A549 (cell line): ENCODE measurements at places on chromosomes 12 and 14. TPM values are rescaled to one million over a fixed set of nuclear protein-coding genes. Genes with fewer than 3 reads are reported as not detected.

PLEKHD1 gene
- 0.03 to 0.05 TPM (median 0.04 TPM) in 3 replicates for polyA plus RNA-seq

CFAP54 gene
- 0.68 to 0.91 TPM (median 0.70 TPM) in 3 replicates for polyA plus RNA-seq

TOMM20L gene
- polyA plus RNA-seq: not detected in 3 replicates

CNTN1 gene
- 59.0 to 71.1 TPM (median 69.7 TPM) in 3 replicates for polyA plus RNA-seq

CHST11 gene
- 19.2 to 21.2 TPM (median 20.2 TPM) in 3 replicates for polyA plus RNA-seq

KICS2 gene
- polyA plus RNA-seq: 9.1 to 9.6 TPM (median 9.4 TPM) in 3 replicates

IGF1 gene
- 0.01 TPM in 1 of 3 replicates, not detected in the others for polyA plus RNA-seq

EAPP gene
- 41.2 to 49.1 TPM (median 44.6 TPM) in 3 replicates for polyA plus RNA-seq

TAS2R43 gene
- polyA plus RNA-seq: not detected in 3 replicates

CD163 gene
- not detected in 3 replicates for polyA plus RNA-seq

IFNG gene
- not detected in 3 replicates for polyA plus RNA-seq

TRPV4 gene
- 0.05 to 0.15 TPM (median 0.09 TPM) in 3 replicates for polyA plus RNA-seq

SLC15A4 gene
- 21.2 to 21.9 TPM (median 21.6 TPM) in 3 replicates for polyA plus RNA-seq

ST8SIA1 gene
- polyA plus RNA-seq: 0.16 to 0.41 TPM (median 0.21 TPM) in 3 replicates

TMEM229B gene
- 0.22 to 0.40 TPM (median 0.31 TPM) in 3 replicates for polyA plus RNA-seq

OR4K17 gene
- polyA plus RNA-seq: not detected in 3 replicates

FGF23 gene
- polyA plus RNA-seq: not detected in 3 replicates

OTOGL gene
- polyA plus RNA-seq: not detected in 3 replicates

CEBPE gene
- 0.05 TPM in 1 of 3 replicates, not detected in the others for polyA plus RNA-seq

CALM1 gene
- 374 to 398 TPM (median 385 TPM) in 3 replicates for polyA plus RNA-seq

ART4 gene
- not detected in 3 replicates for polyA plus RNA-seq

HAL gene
- 0.22 to 0.40 TPM (median 0.33 TPM) in 3 replicates for polyA plus RNA-seq

DENND5B gene
- polyA plus RNA-seq: 14.9 to 15.5 TPM (median 15.3 TPM) in 3 replicates

ANO2 gene
- polyA plus RNA-seq: not detected in 3 replicates

EML5 gene
- 0.44 to 0.86 TPM (median 0.54 TPM) in 3 replicates for polyA plus RNA-seq

SDS gene
- 5.4 to 7.3 TPM (median 6.5 TPM) in 3 replicates for polyA plus RNA-seq

STYK1 gene
- 0.21 to 0.54 TPM (median 0.32 TPM) in 3 replicates for polyA plus RNA-seq

GARIN6 gene
- not detected in 3 replicates for polyA plus RNA-seq

TEP1 gene
- polyA plus RNA-seq: 6.8 to 8.0 TPM (median 7.4 TPM) in 3 replicates

DCD gene
- polyA plus RNA-seq: not detected in 3 replicates

ARMH4 gene
- polyA plus RNA-seq: 0.15 to 0.77 TPM (median 0.59 TPM) in 3 replicates

SYCP3 gene
- 0.12 to 0.27 TPM (median 0.22 TPM) in 3 replicates for polyA plus RNA-seq

FZD10 gene
- not detected in 3 replicates for polyA plus RNA-seq

NDUFA12 gene
- polyA plus RNA-seq: 203 to 209 TPM (median 207 TPM) in 3 replicates

RAD51AP1 gene
- polyA plus RNA-seq: 26.5 to 32.1 TPM (median 30.6 TPM) in 3 replicates

MEG3 gene
- 56.7 to 66.4 TPM (median 57.8 TPM) in 3 replicates for polyA plus RNA-seq

KCNC2 gene
- polyA plus RNA-seq: not detected in 3 replicates

IQSEC3 gene
- not detected in 3 replicates for polyA plus RNA-seq
